Activated CD4-positive, alpha-beta T cell treated with anti-CD3 and anti-CD28 coated beads, Interleukin-2, amount 50 U/mL, for 4 hours (primary cell): ENCODE measurements at places on chromosomes 1 and 21.

DNA sequence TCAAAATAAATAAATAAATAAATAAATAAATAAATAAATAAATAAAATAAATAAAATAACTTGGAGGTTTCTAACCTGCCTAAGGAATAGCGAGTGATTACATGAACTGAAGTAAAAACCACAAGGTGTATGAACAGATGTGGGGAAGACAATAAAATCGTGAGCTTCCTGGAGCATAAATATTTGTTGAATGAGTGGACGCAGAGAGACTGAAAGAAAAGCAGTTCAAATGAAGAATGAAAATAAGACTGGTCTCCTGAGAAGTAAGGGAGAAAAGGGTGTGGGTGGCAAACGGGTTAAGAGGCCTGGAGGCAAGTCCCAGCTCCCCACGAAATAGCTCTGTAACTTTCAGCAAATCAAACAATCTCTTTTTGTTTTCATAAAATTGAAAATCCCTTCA, 33.6 kb downstream of the CHML start:
- DNase-seq, result no peak

- DNase-seq, result no peak
These were observed 49.7 kb upstream of the GFI1 start for GRCh38 chr1:92536211-92536979.

DNA sequence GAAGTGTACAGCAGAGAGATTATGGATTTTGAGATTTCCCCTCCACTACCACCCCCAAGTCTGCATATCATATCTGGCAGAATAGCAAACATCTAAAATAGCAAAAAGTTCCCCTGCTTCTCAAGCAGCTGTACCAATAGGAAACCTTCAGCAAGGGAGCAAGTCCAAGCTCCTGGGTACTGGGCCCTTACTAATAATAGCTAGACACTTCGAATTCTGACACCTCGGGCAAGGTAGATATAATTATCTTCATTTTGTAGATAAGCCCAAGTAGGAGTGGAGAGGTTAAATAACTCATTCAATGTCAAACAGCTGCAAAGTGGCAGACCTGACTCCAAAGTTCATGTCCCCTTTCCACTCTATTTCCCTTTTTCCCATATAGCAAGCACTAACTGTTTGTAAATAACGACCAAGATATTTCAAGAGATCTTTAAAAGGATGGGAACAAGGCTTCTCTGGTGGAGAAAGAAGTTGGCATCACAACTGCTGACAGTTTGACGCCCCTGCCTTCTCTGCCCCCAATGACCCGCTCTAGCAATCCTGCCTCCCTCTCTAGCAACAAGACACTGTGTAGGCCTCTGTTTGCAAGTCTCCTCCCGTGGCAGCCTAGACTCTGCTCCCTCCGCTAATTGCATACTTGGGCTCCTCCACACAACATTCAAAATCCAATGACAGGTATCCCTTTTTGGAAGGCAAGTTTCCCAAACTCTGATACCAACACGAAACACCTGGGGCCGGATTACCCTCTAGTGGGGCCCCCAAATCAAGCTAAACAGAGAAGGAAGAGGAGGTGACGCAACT, 18.7 kb upstream of the ADAR start:
- DNase-seq, result no peak

- peak; percentile 34 for DNase-seq
These were observed 22.2 kb downstream of the SLC2A1 start for GRCh38 chr1:42936309-42937078.

- peak; percentile 8 for DNase-seq
These were observed 213.1 kb downstream of the RERE start for GRCh38 chr1:8604041-8604945.

DNA sequence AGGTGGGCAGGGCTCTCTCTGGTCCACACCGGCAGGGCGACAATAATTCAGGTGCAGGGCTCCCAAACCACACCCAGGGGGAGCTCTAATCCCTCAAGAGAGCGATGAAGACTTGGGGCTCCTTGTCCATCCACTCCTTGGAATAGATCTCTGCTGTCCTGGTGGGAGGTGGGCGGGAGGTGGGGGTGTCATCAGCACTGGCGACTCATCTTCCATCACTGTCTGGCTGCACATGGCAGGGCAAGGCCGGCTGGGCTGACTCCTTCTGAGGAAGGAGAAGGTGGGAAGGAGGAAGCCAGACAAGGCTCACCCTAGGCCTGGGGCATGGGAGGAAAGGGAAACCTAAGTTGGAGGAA, 29.3 kb downstream of the TNNT2 start:
- DNase-seq, result no peak

DNA sequence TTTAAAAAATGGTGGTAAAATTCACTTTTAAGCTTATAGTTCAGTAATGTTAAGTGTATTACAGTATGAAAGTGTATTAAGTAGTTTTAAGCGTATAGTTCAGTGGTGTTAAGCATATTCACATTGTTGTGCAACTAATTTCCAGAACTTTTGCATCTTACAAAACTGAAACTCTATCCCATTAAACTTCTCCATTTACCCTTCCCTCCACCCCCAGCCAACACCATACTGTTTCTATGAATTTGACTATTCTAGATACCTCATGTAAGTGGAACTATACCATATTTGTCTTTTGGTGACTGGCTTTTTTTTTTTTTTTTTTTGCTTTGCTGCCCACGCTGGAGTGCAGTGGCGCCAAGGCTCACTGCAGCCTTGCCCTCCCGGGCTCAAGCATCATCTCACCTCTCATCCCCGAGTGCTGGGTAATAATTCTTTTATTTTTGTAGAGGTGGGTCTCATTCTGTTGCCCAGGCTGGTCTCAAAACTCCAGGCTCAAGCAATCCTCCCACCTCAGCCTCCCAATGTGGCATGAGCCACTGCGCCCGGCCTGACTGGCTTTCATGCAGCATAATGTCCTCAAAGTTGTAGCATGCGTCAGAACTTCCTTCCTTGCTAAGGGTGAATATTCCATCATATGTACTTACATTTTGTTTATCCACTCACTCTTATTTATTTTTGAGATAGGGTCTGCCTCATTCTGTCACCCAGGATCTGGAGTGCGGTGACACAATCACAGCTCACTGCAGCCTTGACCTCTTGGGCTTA, 45.1 kb upstream of the BMP8B start:
- DNase-seq, result no peak

- DNase-seq, result no peak
These were observed at the start of gene TFF2 for GRCh38 chr21:42350927-42351426. Gene TFF2 (minus strand): TSS chr21:42350994. CDS start chr21:42350957, 37 bp downstream.

DNA sequence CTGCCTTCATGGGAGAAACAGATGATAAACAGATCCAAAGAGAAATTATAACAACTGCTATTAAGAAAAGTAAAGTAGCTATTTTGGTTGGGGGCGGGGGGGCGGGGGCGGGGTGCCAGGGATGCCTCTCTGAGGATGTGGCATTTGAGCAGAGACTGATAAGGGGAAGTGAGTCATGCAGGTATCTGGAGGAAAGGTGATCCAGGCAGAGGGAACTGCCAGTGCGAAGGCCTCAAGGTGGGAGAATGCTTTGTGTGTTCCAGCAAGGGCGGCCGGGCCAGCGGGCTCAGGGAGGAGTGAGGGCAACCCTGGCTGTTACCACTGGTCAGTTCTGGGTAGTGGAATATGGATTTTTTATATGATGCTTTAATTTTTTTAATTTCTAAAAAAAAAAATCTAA, 7.0 kb upstream of the TNFRSF1B start:
- peak; percentile 44 for DNase-seq

DNA sequence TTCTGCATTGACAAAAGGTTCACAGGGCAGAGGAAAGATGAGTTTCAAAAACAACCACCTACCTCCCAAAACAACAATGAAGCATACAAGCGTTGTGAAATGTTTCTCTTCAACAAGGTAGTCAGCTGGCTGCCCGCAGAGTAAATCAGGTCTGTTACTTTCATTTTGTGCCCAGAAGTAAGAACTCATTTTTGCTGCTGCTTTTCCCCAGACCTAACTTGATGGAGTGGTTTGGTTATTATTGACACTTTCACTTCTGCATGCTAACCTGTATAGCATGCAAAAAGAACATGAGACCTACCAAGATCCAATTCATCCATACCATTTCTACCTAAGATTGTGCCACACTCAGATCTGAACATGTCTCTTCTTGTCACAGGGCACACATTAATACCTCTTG, 1.3 kb downstream of the SLC9C2 start:
- DNase-seq, result no peak

DNA sequence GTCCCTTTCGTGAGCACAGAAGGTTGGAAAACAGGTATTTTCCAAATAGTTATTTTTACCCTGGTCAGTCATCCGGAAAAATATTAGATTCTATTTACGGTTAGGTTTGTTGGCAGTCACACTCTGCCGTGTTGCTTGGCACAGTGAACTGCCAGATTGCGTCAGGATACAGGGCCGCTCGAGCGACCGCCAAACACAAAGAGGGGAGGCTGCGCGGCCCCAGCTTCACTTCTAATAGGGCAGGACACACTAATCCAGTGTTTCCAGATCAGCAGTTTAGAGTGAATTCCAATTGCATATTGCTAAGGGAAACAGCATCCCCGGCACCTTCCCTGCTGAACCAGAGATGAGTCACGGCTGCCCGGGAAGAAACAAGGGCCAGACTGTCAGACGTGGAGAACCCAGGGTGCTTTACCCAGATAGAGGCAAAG, 22.9 kb downstream of the UMODL1 start:
- DNase-seq, result no peak

DNA sequence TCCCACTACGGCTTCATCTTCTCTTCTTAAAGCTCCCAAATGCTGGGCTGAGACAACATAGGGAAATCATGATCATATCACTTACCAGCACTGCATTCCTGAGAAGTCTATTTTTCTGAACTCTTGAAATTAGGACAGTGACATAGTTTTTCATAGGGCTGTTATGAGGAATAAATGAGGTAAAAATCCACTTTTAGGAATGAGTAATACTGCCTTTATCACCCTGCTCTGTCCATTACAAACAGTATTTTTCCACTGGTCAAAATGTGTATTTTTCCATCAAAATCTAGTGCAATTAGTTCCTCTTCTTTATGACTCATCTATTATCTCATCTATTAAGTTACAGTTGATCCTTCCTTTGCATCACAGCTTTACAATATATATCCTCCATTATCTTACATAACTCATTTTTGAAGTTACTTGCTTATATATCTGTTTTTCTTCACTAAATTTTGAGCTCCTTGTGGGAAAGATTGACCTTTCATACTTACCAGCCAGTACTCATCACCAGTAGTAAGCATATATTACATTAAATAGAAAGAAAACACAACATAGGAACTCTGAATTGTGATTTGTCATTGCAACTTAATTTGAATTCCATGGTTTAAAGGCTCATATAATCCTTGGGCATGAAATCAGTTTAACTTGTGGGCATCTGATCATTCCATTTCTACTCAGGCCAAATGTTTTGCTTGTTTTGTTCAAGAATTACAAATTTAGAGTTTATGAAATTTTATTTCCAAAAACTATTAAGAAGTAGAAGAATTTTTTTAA, 37.1 kb downstream of the PRRX1 start:
- no peak for DNase-seq

- DNase-seq, result no peak
These were observed 99.7 kb downstream of the JAK1 start for GRCh38 chr1:64866689-64867088.

- DNase-seq, result no peak
These were observed 24.1 kb upstream of the ZNF436 start for GRCh38 chr1:23393706-23394105.

DNA sequence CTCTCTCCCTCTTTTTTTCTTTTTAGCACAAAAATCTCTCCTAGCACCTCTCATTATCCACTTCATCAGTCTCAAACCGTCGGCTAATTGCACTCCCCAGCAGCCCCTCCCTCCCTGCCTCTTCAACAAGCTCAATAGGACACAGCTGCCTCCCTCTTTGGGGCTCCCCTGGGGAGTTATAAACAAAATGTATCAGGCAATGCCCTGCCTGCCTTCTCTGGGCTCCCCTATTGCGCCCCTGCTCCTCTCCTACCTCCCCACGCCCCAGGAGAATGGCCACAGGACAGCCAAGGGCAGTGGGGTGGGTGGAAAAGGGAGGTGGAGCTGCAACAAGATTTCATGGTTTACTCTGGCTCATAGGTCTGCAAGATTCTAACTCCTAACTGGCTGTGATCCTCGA, 147.1 kb upstream of the GRIK3 start:
- no peak for DNase-seq

DNA sequence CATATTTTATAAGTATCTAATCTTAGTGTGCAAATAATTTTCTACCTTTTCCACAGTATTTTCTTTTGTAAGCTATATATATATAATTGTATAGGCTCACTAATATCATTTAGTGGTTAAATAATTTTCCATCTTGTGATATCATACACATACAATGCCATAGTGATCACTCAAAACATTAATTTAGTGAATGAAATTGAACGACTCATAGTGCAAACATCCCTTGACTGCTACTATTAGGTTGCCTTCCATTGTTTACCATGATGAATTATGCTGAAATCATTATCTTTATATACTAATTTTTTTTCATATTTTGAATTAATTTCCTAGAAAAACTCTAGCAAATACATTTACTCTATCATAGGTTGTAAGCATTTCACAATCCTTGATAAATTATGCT, 127.1 kb downstream of the PCNX2 start:
- DNase-seq, result no peak

DNA sequence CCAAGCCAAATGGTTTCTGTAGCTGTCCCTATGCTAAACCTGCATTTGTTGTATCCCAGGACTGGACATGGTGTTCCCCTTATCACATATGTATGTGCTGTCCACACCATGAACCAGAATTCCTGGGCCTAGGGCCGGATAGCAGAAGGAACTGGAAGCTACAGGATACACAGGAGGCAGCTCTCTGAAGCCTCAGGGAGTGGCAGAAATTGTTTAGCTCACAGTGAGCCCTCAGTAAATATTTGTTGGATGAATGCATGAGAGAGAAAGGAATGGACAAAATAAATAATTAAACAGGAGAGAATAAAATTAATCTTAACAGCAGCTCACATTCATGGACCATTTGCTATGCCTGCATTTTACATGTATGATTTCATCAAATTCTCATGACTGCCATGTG, 2.1 kb downstream of the NIPAL3 start:
- no peak for DNase-seq

- DNase-seq, result no peak
These were observed 997 bp downstream of the ZNF362 start for GRCh38 chr1:33257207-33257771.

GRCh38 chr1:184465489-184466146, 78.8 kb downstream of the C1orf21 start:
- no peak for DNase-seq

GRCh38 chr1:244084763-244085162, 33.7 kb downstream of the ZBTB18 start:
- no peak for DNase-seq

DNA sequence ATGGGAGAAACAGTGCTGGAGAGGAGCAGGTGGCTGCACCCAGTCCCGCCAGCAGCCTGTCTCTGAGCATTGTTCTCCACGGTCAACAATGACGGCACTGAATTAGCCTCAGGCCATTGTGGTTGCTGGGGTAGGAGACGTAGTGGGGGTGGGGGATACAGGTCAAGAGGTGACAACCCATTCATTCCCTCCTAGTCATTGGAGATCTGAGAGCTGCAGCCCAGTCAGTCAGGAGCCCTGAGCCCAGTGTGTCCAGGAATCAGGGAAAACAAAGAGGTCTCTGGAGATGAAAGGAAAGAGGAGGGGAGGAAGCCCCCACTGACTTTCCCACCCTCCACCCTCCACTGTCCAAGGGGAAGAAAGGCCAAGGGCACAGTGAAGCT, 15.3 kb downstream of the SMIM12 start:
- DNase-seq, result no peak

- no peak for DNase-seq
These were observed 59.4 kb upstream of the ATP1B1 start for GRCh38 chr1:169047074-169047473.

GRCh38 chr1:243715285-243715684, 134.8 kb downstream of the AKT3 start:
- DNase-seq, result no peak
